ENCODE measurements at places on chromosomes 11 and 22.

DNA sequence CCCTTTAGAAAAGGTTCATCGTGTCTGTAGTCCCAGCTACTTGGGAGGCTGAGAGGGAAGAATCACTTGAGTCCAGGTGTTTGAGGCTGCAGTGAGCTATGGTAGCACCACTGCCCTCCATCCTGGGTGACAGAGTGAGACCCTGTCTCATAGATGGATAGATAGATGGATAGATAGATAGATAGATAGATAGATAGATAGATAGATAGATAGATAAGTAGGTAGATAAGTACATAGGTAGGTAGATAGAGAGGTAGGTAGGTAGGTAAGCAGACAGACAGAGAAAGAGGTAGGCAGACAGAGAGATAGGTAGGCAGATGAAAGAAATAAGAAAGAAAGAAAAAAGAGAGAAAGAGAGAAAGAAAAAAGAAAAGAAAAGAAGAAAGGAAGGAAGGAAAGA lies 156.4 kb downstream of the GRIK4 start:
- no peak for DNase-seq

DNA sequence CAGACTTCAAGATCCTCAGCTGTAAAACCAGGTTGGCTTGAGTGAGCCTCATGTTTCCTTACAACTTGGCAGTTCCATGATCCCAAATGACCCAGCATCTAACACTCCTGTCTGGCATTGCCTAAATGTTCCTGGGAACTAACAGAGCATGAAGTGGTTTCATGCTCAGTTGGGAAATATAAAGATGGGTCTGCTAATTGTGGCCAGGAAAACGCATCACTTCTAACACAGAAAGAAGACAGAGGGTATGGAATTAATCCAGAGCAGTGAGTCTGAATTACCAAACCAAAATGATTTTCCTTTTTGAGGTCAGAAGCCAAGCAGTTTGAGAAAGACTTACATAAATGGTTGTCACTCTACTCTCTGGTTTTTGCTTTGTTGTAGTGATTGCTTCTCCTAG lies 60.5 kb upstream of the MMP13 start:
- peak; percentile 52 for DNase-seq

GRCh38 chr11:27698872-27699241 lies 1.4 kb downstream of the BDNF start:
- no peak for DNase-seq

GRCh38 chr22:18070556-18071306 lies 7.1 kb upstream of the PEX26 start:
- no peak for DNase-seq

DNA sequence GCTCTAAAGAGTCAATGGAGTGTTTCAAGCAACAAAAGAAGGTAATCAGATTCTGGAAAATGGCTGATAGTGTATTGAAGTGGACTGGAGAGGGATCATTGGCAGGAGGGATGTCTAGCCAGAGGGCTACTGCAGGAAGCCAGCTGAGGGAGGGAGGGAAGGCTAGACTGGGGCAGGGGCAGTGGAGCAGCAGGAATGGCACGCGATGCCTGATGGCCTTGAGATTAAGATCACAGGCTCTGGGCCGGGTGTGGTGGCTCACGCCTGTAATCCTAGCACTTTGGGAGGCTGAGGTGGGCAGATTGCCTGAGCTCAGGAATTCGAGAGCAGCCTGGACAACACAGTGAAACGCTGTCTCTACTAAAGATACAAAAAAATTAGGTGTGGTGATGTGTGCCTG lies 47.5 kb upstream of the PRDM11 start:
- DNase-seq = no peak

DNA sequence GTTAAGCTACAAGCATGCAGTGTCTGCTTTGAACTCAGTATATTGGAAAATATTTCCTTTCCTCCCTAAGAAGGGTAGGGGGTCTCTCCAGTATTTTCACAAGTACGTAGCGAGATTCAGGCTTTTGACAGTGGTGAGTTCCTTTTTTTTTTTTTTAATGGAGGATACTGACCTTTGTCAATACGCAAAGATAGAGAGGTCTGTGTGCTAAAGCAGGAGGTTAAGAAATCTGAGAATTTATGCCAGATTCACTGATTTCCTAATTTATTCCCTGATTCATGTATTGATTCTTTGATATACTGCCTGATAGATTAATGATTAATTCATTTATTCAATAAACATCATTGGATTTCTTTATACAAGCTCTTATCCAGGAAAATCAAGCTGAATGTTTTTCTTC lies 106.7 kb upstream of the CADM1 start:
- no peak for DNase-seq

- DNase-seq = no peak
Measured at GRCh38 chr11:63698976-63699733, 17.9 kb downstream of the RTN3 start.

- no peak for DNase-seq
Measured at GRCh38 chr11:46890665-46891064, 27.7 kb downstream of the LRP4 start.

- no peak for DNase-seq
Measured at GRCh38 chr22:49657275-49657973, 170.2 kb downstream of the BRD1 start.

DNA sequence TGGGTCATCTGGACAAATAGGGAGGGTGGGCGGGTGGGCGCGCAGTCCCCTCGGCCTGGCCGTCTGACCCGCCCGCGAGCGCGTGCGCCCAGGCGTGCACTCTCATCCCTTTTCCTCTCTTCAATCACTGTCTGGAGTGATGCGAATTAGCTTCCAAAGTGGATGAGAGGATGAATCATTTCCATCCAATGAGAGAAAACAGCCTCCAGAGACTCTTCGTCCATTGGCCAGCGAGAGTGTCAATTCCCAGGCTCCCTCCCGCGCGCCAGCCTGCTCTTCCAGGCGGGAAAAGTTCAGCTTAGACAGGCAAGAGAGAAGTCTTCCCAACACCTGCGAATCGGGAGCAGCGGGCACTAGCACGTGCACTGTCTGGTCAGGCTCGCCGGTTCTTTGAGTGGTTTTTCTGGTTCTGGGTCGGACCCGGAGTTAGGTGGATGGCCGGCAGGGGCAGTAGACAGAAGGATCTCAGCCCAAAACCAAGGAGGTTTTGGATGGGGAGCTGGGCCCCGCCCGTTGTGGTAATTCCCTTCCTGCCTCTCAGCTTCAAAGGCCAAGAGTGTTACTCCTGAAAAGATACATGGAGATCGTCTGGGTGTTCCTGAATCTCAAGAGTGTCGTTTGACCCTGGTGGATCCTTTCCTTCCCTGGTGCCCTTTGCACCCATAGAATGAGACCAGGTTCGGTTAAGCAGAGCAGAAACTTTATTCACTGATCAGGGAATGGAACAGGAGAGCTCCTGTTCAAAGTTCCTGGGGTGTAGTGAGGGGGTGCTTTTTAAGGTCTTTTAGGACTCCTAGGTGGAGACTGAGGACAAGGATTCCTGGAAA lies 33.4 kb upstream of the GLYATL1 start:
- DNase-seq = no peak

DNA sequence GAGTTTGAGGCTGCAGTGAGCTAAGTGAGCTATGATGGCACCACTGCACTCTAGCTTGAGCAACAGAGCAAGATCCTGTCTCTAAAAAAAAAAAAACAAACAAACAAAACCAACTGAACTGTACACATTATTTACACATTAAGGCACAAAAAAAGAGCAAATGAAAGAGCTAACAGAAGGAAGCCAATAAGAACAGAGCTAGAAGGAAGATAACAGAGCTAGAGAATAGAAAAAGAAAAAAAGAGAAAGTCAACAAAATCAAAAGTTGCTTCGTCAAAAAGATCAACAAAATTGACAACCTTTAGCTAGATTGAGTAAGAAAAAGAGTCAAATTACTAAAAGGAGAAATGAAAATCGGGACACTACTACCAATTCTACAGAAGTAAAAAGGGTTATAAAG lies 25.0 kb downstream of the GUCD1 start:
- DNase-seq = no peak

DNA sequence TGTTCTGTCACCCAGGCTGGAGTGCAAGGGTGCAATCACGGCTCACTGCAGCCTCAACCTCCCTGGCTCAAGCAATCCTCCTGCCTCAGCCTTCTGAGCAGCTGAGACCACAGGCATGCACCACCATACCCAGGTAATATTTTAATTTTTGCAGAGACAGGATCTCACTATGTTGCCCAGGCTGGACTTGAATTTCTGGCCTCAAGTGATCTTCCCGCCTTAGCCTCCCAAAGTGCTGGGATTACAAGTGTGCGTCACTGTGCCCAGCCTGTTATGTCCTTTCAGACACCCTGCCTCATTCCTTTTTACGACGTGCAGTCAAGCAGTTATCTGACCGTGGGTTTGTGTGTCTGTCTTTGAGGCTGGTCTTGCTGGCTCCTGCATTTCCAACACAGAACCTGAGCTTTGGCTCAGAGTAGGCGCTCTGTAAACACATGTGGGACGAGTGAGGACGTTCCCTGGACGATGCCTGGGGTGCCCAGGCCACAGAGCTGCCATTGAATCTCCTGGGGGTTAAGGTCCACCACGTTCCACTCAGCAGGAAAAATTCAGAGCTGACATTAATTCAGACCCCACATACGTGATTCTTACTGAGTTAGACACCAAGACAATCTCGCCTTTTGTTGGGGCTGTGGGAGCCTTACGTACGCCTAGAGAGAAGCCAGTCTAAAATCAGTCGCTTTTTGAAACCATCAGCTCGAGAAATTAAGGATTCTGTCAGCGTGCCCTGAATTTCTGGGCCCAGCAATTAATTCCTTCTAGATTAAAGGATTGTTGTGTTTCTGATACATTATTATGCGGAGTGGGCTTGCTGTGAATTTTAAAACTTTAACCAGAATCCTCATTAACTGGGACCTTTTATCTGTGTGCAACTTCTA lies 21.5 kb upstream of the EMID1 start:
- no peak for DNase-seq

DNA sequence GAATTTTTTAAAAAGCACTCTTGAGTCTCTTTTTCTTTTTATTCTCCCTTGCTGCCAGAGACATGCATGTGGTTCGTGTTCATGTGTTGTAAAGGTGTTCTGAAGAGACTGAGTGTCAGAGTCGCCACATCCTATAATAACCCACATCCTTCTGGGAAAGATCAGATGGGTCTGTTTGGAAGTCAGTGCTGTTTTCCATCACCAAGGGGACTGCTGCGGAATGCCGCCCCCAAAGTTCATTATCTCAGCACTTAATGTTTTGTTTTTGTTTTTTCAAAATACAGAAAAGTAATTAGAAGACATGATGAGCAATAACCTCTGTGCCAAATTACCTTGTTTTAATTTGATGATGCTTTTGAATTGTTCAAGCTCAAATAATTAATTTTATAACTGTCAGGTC lies 56.9 kb upstream of the EIF3M start:
- DNase-seq = no peak

DNA sequence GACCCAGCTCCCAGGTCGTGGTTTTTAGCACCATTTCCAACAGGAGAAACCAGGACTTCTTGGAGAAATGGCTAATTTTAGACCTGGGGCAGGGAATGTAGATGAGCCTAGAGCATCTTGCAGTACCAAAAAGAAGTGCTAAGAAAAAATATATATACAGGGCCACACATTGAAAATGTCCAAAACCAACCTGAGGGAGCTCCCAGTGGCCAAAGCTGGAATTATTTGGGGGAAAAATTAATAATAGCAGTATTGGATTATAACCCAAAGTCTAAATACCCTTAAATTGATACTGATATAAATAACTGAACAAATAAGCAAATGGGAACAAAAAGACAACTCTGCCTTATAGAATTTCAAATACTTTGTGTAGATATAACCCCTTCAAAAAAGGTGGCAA lies 108.0 kb downstream of the PARVA start:
- DNase-seq = no peak

DNA sequence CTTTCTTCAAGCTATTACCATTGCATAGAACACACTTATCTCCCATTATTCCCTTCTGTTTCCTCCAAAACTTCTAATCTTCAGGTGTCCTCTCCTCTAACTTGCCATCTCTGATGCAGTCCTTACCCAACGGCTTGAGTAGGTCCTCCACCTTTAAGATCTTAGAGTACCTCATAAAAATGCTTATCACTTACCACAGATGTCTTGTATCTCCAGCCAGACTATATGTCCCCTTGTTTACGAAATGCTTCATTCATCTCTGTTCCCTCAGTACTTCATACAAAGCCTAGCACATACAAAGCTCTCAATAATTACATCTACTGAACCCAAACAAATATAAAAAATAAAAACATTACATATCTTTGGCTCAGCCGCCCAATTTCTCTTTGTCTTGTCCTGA lies 49.2 kb downstream of the PAK1 start:
- DNase-seq = no peak

- DNase-seq = no peak
Measured at GRCh38 chr11:55967914-55968313, 1.8 kb downstream of the OR10AG1 start.

DNA sequence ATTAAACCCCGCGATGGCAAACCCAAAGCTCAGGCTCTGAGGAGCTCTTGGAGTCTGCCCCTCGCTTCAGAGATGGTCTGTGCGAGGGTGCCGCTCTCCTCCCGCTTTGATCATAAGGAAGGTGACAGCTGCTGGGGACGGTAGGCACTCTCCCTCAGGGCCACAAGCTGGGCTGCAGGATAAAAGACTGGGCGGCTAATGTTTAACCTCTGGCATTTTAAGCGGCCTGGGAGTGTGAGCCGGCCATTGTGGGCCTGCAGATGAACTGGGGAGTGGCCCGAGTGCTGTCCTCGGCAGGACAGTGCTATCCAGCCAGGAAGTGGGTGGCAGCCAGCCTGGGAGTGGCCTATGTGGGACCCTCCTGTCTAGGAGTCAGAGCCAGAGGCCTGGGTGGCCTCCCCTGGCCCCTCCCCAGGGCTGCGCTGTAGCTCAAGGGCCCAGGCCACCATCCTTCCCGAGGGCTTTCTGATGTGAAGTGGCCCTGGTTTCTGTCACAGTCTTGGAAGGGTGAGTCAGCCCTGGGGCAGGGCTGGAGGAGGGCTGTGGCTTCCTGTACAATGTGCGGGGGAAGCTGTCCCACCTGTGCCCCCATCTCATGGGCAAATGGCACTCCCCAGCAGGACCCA lies 58.7 kb upstream of the PRODH start:
- DNase-seq = no peak

GRCh38 chr11:112524798-112525197 lies 264.1 kb upstream of the PLET1 start:
- no peak for DNase-seq

GRCh38 chr11:120028181-120028896 lies 109.6 kb downstream of the TRIM29 start:
- DNase-seq = no peak

DNA sequence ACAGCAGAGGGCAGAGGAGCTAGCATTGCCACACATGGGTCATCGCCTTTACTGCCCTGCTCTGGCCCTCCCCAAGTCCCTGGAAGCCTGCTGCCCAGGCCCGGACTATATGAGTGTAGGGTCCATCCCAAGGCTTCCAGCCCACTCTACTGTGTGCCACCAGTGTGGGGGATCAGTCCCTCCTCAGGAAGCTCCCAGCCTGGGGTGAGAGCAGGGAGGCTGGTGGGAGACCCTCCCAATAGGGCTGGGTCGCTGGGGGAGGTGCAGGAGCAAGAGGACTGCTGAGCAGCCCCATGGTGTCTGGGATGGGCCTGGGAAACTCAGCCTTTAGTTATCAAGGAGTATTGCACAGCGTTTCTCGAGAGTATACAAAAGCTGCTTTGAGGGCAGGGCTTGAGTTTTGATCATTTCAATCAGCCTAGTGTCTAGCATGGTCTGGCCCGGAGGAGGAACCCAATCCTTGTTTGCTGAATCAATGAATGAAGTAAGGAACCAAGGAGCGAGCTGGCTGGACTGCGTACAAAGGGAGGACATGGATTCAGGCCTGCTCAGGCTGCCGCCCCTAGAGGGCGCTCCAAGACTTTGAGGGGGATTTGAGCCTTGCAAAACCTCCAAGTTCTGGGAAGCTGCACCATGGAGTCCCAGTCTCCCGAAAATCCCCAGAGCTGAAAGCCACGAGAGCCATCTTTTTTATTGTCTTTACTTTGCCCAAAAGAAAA lies 89.0 kb upstream of the PARVA start:
- DNase-seq = peak; percentile 44

GRCh38 chr11:68500206-68500605 lies 39.7 kb downstream of the PPP6R3 start:
- DNase-seq = no peak

Data from epithelial cell of proximal tubule (primary cell).